ENCODE measurements at places on chromosomes 7 and 10.

GRCh38 chr7:101558742-101559325 lies 70.3 kb downstream of the MYL10 start:
- no peak for DNase-seq

GRCh38 chr7:36923943-36924436 lies 199.7 kb upstream of the AOAH start:
- no peak for DNase-seq

GRCh38 chr7:1943326-1943725 lies 273.2 kb downstream of the ELFN1 start:
- no peak for DNase-seq

DNA sequence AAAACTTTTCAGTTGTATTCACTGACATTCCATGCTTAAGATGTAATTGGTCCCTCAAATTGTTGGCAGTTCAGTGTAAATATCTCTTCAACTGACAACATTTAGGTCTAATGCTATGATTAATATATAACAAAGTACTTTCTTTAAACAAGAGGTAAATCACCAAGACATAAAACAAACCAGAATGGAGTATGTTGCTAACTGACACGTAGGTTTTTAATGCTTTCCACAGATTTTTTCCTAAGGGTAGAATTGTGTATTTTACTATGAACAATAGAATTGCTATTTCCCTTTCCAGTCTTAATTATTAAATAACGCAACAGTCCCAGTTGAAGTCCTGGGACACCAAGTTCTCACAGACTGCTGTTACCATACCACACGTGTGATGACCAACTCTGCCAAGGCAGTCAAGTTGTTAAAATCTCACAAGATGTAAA lies 4.1 kb downstream of the JCAD start:
- DNase-seq = no peak

DNA sequence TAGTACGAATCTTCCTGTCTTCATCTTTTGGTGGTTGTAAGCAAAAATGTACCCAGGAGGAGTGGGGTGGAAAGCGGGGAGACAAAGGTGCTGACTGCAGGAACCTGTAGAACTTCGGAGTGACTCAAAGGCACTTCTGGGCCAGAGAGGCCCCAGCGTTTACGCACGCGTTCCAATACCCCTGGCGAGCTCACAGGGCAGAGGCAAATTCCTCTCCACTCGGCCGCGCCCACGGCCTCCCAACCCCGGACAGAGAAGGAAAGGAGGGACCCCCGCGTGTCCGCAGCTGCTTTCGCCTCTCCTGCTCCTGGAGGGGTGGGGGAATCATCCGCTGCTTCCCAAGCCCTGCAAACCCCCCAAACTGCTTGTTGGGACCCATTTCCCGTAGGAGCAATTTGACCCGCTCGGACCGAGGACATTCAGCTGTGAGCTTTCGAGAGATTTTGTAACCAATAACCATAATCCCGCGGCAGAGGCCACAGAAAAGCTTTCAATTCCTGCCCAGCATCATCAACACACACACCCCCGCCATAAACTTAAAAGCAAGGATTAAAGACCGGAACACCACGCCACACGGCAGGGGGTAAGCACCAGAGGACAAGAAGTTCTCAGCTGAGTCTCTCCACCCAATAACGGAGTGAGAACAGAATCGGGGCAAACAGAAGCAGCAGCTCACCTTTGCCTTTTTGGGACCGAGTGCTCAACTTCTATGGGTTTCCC lies 2.3 kb downstream of the IGF2BP3 start:
- no peak for DNase-seq

GRCh38 chr10:653991-654646 lies 35.3 kb downstream of the DIP2C start:
- DNase-seq = no peak

DNA sequence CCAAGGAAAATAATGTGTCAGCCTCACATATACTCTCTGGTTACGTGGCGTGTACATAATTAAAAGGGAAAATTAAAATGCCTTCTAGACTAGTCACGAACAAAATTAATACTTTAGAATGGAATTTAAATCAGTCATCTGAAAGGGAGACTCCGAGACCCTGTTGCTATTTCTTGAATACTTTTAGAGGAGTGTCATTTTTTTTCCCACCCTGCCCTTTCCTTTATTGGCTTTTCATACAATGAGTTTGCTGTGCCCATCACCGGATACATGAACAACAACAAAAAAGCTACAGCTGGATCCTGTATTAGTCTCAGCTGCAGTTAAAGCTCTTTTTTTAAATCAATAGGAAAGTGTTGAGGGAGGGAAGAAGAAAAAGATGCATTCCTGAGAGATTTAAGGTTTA lies 20.1 kb downstream of the CYTH3 start:
- no peak for DNase-seq

DNA sequence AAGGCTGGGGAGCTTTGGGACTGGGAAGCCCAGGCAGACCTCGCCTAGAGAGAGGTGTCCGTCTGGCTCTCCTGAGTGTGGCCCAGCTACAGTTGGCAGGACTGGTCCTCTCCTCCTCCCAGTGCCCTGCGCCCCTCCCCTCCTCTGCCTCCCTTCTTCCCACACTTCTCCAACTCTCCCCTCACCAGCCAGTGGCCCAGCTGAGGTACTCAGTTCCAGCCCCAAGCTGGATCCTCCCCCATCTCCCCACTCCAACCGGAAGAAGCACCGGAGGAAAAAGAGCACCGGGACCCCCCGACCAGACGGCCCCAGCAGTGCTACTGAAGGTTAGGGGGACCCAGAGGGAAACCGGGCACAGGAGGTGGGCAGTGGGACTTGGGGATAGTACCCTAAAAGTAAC lies 27.7 kb downstream of the GBX1 start:
- no peak for DNase-seq

GRCh38 chr10:23610626-23611307 lies 171.9 kb downstream of the OTUD1 start:
- no peak for DNase-seq

All from NT2/D1 (cell line).